ENCODE measurements at places on chromosomes 4 and X. TPM values are rescaled to one million over a fixed set of nuclear protein-coding genes. Genes with fewer than 3 reads are reported as not detected.

The XAGE1B gene
- total RNA-seq = not detected

The STPG2 gene
- total RNA-seq = 0.47 TPM

The SH2D1A gene
- 32.4 TPM for total RNA-seq

The SPANXN4 gene
- total RNA-seq = not detected

The RAI2 gene
- total RNA-seq = 3.2 TPM

The FAM236C gene
- total RNA-seq = not detected

The COL4A6 gene
- total RNA-seq = not detected

The CLDN22 gene
- total RNA-seq = not detected

The PAGE4 gene
- not detected for total RNA-seq

The USP17L27 gene
- total RNA-seq = not detected

The NMU gene
- not detected for total RNA-seq

The ANOS1 gene
- not detected for total RNA-seq

The RNF175 gene
- 0.60 TPM for total RNA-seq

The FGFBP1 gene
- not detected for total RNA-seq

The GIMD1 gene
- total RNA-seq = not detected

The IL13RA2 gene
- not detected for total RNA-seq

The COL4A5 gene
- not detected for total RNA-seq

The APLN gene
- total RNA-seq = not detected

The TBC1D8B gene
- total RNA-seq = 1.7 TPM

The CCDC149 gene
- total RNA-seq = not detected

The PRKG2 gene
- 5.9 TPM for total RNA-seq

Measured in naive thymus-derived CD8-positive, alpha-beta T cell (primary cell).